ENCODE measurements at places on chromosomes 13 and 19. TPM values are rescaled to one million over a fixed set of nuclear protein-coding genes. Genes with fewer than 3 reads are reported as not detected.

Gene LHB
- total RNA-seq, result 1.2 TPM

Gene CLC
- total RNA-seq, result not detected

Gene PRSS57
- total RNA-seq, result not detected

Gene FGF22
- not detected for total RNA-seq

Gene MYH14
- total RNA-seq, result not detected

Gene VSTM2B
- not detected for total RNA-seq

Gene RNF17
- not detected for total RNA-seq

Gene R3HDM4
- 56.2 TPM for total RNA-seq

Gene ZNF610
- total RNA-seq, result 1.4 TPM

Gene ZNF17
- total RNA-seq, result 3.2 TPM

Gene N4BP2L2
- total RNA-seq, result 50.0 TPM

Gene ONECUT3
- total RNA-seq, result not detected

Gene LYPD5
- total RNA-seq, result not detected

Gene SHANK1
- total RNA-seq, result 6.7 TPM

Gene HPN
- not detected for total RNA-seq

Gene IRGC
- total RNA-seq, result not detected

Gene GRIK5
- total RNA-seq, result 0.39 TPM

Gene ZSCAN1
- not detected for total RNA-seq

Gene CYP4F22
- total RNA-seq, result not detected

Gene SLC25A41
- total RNA-seq, result not detected

Gene PABPC3
- total RNA-seq, result 0.56 TPM

Gene KLK11
- not detected for total RNA-seq

Gene RNF113B
- total RNA-seq, result not detected

Gene CEACAM20
- total RNA-seq, result not detected

Gene ICAM4
- total RNA-seq, result 9.3 TPM

Gene GARIN5A
- total RNA-seq, result 0.52 TPM

Gene SIGLEC9
- total RNA-seq, result not detected

Gene NLRP4
- not detected for total RNA-seq

Gene PCDH9
- total RNA-seq, result 8.7 TPM

Gene OR7A17
- total RNA-seq, result not detected

Gene CTXN1
- 7.1 TPM for total RNA-seq

Gene PDE4A
- total RNA-seq, result 5.7 TPM

Gene MEDAG
- total RNA-seq, result 13.6 TPM

Gene CLIP3
- 14.1 TPM for total RNA-seq

Gene ZFR2
- not detected for total RNA-seq

Gene RFXAP
- total RNA-seq, result 2.5 TPM

Gene RASAL3
- total RNA-seq, result 0.32 TPM

Gene MYDGF
- total RNA-seq, result 94.0 TPM

Gene TSKS
- total RNA-seq, result not detected

Gene STOML3
- not detected for total RNA-seq

Gene ZNF100
- 5.6 TPM for total RNA-seq

Gene CCL25
- not detected for total RNA-seq

Gene C19orf18
- not detected for total RNA-seq

Gene CEACAM1
- total RNA-seq, result 0.39 TPM

Gene CCNE1
- 8.0 TPM for total RNA-seq

Gene SERPINE3
- not detected for total RNA-seq

Gene COX7A1
- 22.6 TPM for total RNA-seq

Gene KCNC3
- total RNA-seq, result 0.26 TPM

Gene ELANE
- not detected for total RNA-seq

Gene PLA2G4C
- total RNA-seq, result 2.3 TPM

Gene ZNF726
- total RNA-seq, result 2.2 TPM

Gene KASH5
- not detected for total RNA-seq

Gene ZNF550
- 4.0 TPM for total RNA-seq

Gene LRRC8E
- 3.5 TPM for total RNA-seq

Gene CCDC70
- total RNA-seq, result not detected

Gene MARK4
- total RNA-seq, result 17.1 TPM

Gene CXCL17
- total RNA-seq, result not detected

Gene TOMM40
- total RNA-seq, result 67.0 TPM

Measured in epithelial cell of alveolus of lung (primary cell).